ENCODE measurements at places on chromosomes 5 and 9.

- DNase-seq: no peak
Observed at GRCh38 chr5:52789851-52790250, 2.1 kb downstream of the ITGA1 start.

GRCh38 chr9:126326228-126327005 is at the start of gene MVB12B:
Gene MVB12B, plus strand, starts transcription at chr9:126326829. Its CDS starts 101 bp downstream, at chr9:126326930.
- DNase-seq: peak; percentile 48

DNA sequence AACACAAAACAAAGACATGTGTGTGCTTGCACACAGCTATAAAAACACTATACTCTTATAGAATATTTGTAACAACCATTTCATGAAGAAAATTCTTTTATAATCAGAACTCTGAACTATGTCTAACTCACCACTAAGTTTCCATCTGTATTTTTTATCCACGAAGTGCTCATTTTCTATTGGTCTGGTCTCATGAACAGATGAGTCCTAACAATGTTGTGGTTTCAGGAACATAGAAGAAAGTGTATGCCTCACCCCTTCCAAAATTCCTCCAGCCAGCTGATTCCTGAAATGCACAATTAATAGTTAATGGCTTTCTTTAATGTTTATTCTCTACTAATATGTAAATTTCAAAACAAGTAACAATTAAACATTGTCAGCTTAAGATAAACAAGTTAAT is 325.3 kb upstream of the GRAMD2B start:
- no peak for DNase-seq

DNA sequence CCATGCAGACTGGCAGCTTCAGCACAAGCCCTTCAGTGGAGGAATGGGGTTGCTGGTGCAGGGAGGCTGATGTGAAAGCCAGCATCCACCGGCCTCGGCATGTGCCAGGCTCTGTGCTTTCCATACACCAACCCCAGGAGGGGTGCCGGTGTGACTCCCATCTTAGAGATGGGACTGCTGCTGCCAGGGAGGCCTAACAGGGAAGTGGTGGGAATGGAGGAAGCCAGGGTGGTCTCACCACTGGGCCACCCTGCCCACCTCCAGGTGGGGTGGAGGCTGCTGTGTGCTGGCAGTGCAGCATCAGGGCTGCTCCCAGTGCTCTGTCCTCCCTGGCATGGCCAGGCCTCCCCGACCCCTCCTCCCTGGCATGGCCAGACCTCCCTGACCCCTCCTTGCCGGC is 32.8 kb upstream of the PITX1 start:
- DNase-seq: no peak

DNA sequence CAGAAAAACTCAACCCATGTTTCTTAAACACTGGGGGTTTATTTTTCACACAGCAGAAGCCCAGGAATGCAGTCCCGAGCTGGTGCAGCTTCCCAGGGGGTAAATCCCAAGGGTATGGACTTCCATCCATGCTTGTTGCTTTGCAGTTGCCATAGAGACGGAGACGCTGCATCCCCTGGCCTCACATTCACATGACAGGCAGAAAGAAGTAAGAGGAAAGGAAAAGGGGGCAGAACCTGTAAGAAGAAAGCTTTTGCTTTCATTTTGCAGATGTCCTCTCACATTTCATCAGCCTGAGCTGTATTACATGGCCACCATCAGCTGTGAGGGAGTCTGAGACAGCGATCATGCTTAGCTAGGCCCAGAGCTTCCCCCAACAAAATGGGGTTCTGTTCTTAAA is 321.0 kb downstream of the AGTPBP1 start:
- no peak for DNase-seq

DNA sequence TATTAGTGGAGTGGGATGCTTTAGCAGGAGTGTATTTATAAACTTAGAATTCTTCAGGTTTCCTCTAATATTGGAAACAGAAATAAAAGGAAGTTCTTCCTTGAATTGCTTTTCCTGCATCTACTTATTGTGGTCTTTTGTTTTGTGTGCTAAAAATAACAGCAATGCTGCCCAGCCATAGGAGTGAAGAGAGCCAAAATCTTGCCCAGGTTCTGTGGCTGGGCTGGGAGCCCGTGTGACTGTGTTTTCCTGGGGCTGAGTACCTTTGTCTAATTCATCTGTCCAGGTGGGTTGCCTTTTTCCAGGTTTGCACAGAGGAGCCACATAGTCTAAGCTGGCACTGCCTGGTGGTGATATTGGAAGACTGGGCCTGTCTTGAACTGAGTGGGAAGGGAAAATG is 179.7 kb upstream of the ADAMTSL1 start:
- DNase-seq: no peak

GRCh38 chr9:22157276-22157675 is 148.2 kb upstream of the CDKN2B start:
- DNase-seq: no peak

DNA sequence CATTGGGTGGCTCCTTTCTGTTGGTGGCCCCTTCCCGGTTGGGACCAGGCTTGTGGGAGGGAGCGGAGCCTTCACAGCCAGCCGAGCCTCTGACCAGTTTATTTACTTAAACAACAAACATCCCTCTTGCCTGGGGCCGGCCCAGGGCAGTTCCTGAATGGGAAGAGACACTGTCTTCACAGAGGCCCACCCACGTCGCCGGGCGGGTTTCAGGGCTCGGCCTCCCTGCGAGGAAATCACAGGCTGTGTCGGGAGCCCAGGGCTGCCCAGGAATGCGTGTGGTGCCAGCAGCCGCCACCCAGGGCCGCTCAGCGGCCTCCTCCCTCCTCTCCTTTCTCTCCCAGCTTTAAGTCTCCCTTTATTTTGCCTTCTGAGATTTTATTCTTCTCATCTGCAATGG is 132.5 kb downstream of the HSD17B3 start:
- DNase-seq: no peak

- DNase-seq: no peak
Observed at GRCh38 chr5:43833961-43834360, 231.0 kb downstream of the NNT start.

DNA sequence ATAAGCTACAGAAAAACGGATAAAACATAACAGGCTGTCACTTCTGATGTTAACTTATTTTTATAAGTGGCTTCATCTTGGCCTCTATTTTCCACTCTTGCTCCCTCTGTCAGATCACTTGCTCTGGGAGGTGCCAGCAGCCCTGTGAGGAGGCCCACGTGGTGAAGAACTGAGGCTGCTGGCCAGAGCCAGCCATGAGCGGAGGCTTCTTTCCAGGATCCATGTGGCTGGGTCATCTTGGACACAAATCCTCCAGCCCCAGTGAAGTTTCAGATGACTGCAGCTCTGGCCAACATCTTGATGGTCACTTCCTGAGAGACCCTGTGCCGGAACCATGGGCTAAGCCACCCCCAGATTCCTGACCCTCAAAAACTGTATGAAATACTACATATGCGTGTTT is 7.5 kb upstream of the CMBL start:
- DNase-seq: no peak

DNA sequence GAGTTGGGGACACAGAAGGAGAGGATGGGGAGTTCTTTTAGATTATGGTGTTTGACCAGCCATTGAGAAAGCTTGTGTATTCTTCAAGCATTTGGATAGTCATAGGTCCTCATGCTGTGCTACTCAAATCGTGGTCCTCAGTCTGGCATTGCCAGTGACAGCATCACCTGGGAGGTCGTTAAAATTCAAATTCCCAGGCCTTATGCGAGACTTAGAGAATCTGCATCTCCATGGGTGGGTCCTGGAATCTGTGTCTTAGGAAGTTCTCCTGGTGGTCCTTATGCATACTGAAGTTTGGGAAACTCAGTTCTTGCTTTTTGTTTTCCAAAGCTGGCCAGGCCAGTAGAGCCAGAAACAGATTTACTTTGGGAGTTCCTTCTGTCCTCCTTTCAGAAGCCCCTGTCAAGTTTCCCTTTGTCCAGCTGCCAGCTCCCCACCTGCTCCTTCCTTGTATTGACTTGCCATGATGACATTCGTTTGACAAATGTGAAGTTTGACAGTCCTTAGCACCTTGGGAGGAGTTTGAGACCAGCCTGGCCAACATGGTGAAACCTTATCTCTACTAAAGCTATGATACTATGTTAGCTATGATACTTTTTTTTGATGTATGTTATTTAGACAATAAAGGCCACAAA is 95.6 kb downstream of the PALM2AKAP2 start:
- no peak for DNase-seq

DNA sequence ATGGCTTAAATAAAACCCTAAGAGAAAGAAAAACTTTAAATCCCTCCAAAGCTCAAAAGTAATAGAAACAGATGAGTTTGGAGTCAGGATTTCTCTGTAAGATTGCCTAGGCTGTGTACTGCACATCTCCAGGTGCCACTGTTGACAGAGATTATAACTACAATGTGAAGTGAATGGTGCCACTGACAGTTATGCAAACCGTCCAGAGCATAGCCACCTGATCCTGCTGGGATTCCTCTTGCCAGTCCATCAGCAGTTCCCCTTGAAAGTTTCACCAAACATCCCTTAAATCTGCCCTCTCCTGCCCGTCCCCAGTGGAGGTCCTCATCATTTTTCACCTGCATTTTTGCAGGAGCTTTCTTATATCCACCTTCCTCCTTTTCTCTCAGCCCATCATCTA is 42.5 kb downstream of the FXN start:
- DNase-seq: no peak

GRCh38 chr5:73387149-73387591 is 61.4 kb downstream of the FOXD1 start:
- peak; percentile 34 for DNase-seq

- DNase-seq: no peak
Observed at GRCh38 chr9:78786794-78787193, 489.9 kb downstream of the PSAT1 start.

DNA sequence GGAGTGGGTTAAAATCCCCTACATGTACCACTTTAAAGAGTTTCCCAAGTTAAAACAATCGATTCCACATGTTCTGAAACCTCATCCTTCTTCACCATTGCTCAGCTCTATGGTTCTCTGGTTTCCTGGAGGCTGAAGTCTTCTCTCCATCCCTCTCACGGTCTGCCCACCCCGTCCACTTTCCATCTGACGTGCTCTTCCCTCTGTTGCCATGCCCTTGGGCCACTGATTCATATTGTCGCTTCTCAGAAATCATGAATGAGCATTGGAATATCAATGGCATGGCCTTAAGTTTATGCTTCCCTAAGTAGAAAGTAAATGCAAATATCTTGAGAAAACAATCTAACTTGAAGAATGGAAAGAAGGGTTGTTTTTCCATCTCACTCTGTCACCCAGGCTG is 30.9 kb downstream of the GDNF start:
- DNase-seq: no peak

- DNase-seq: no peak
Observed at GRCh38 chr5:53512539-53512938, 32.1 kb downstream of the FST start.

GRCh38 chr5:83475391-83475863 is 3.9 kb downstream of the VCAN start:
- DNase-seq: no peak

- DNase-seq: no peak
Observed at GRCh38 chr9:90611568-90611967, 31.1 kb downstream of the DIRAS2 start.

DNA sequence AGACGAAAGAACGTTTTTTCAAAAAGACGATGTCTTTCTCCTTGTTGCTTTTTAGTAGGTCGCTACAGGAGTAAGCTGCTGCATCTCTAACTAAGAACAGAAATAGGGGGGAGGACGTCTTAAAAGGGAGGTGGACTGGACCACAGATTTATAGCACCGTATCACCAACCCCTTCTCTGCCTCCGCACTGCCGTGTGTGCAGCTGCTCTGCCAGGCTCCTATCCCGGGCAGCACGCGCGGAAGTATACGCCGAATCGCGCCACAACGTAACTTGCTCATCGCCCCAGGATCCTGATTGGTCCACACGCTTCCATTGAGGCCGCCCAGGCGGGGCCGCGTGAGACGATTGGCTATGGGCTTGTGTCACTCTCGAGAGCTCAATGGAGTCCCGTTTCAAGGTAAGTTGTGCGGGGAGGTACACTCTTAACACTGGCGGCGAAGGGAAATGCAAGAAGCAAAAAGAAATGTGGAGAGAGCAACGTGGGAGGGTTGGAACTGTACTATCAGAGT is at the start of gene ELAVL2:
Gene ELAVL2, minus strand, starts transcription at position 121 of the 510 bp plus-strand sequence. CDS start 64,006 bp downstream, outside the sequence.
- no peak for DNase-seq

DNA sequence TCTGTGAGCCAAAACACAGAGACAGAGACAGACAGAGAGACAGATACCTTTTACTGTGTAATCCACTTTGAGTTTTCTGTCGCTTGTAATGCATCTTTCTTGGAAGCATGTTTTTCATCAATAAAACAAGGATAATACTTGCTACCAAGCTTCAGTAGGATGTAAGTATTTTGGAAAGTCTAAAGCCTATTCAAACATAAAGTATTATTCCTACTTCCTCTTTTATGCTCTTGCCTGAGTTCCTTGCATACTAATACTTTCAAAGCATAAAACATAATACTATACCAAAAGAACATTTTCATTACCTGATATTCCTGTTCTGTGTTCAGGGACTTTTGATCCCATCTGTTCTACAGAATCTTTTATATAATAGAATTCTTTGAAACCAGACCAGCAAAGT is 64.5 kb upstream of the SLC30A5 start:
- no peak for DNase-seq

DNA sequence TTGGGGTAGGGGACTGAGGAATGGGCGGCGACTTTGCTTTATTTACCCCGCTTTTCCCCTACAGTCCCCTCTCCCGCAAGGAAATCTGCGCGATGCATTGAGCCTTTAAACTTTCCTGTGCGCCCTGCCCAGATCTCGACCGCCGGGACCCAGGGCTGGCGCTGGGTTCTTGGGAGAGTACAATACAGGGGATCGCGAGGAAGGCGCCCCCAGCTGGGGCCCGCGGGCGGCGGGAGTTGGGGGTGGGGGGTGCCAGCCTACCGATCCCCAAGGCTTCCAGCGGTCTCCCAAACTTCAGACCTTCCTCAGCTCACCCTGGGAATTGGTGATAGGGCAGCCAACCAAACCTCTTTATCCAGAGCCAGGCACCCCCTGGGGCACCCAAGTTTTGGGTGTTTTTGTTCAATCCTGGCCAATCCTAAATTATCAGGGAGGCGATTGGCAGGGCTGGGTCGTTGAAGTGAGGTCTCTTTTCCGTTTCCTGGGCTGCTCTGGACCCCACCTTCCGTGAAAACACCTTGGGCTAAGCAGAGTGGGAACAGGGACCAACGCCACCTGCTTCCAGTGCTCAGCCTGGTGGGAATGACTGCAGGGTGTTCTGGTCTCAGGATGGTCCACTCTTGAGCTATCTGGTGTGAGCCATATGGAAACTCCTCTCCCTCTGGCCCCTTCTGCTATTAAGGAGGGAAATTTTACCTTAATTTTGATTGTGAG is 51.4 kb upstream of the DAB2IP start:
- DNase-seq: no peak

GRCh38 chr5:14153071-14153864 is 10.1 kb downstream of the TRIO start:
- DNase-seq: no peak

GRCh38 chr9:133163504-133164172 is at the start of gene GBGT1:
Gene GBGT1, minus strand, starts transcription at chr9:133163914. Its CDS starts 1,502 bp downstream, at chr9:133162412.
- DNase-seq: peak; percentile 42

- DNase-seq: no peak
Observed at GRCh38 chr9:88447431-88447830, 59.2 kb downstream of the SPIN1 start.

- DNase-seq: no peak
Observed at GRCh38 chr5:17212996-17213395, 4.4 kb upstream of the BASP1 start.

- DNase-seq: no peak
Observed at GRCh38 chr9:32010322-32010721, 374.1 kb upstream of the ACO1 start.

GRCh38 chr9:122028089-122028488 is 65.0 kb downstream of the TTLL11 start:
- DNase-seq: no peak

- no peak for DNase-seq
Observed at GRCh38 chr5:171418982-171419687, at the start of gene FGF18. Gene FGF18, plus strand, starts transcription at chr5:171419647. Its CDS starts 553 bp downstream, at chr5:171420200.

All from CD4-positive, alpha-beta T cell treated with Interferon alpha-2 for 1 hour (primary cell).